ENCODE measurements at places on chromosomes 3 and 15.

DNA sequence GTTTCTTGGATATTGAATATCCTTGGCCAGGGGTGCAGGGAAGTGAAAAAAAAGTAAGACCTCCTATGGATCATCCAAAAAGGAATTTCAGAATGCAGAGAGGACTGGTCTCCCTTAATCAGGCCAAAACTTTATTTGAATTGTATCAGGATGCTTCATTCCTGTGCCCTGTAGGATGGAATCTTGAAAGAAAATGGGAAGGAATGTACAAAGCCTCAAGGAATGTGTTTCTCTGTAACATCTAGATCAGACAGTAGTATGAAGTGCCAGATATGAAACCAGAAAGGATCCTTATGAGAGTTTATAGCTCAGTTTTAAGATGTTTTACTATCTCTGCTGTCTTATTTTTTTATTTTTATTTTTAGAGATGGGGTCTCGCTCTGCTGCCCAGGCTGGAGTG lies 6.5 kb upstream of the GSK3B start:
- DNase-seq: no peak

DNA sequence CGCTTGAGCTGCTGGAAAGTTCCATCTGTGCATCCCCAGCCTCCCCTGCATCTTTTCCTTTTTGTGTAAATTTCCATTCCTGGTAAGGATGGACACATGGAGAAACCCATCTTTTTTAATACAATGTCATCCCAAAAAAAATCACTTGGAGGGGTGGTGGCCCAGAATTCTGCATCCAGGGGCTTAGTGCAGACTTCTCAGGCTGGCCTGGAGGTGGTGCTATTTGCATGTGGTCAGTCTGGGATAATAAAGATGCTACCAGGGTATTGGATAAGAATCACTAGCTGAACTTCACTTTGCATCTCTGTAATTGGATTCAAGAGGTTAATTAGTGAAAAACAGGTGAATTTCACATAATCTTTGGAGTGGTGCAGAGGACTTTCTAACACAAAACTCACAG lies 1.8 kb upstream of the ZSCAN2 start:
- no peak for DNase-seq

DNA sequence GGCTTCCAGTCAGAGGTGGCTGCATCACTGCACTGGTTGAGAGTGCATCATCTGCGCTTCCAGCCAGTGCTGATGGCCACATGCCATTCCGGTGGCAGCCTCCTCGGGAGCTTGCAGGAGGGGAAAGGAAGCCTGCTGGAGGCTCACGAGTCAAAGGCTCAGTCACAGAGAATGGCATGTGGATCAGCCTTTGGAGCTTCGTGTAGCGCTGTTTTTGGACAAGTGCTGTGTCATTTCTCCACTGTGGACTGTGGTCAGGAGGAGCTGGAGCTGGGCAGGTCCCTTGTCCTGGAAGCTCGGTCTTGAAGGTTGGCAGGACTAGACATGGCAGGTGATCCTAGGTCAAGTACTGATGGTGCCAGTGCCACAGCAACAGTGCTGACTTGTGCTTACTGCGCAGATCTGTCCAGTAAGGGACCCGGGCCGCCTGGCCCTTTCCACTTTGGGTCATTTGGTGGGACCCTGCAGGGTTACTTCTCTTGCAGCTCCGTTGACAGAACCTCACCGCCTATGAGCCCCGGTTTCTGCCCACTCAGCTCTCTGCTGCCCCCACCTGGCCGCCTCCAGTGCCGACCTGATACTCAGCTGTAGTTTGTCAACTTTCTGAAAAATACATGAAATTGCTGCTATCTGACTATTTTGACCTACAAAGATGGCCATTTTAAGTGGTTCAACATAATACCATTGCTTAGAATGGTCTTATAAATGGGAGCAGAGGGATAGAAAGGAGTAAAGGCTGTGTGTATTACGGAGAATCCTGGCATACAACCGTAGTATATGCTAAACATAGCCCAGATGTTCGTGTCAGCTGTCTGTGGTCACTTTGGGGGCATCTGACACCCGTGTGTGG lies 27.6 kb upstream of the TRPM1 start:
- DNase-seq: peak; percentile 76

DNA sequence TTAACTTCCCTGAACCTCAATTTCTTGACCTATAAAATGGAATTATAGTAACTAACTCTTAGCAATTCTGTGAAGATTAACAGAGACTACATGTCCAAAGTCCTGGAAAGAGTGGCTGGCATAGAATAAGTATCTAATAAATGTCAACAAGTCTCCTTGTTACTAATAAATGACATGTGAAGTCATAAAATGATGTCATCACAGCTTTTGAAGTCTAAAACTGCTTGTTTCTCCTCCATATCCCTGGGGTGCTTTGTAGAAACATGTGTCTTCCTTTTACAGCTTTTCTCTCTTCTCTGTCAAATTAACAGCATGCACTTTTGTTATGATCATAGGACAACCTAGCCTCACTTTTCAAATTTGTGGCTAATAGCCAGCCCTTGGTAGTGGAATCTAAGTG lies 510.2 kb downstream of the NTRK3 start:
- DNase-seq: no peak

DNA sequence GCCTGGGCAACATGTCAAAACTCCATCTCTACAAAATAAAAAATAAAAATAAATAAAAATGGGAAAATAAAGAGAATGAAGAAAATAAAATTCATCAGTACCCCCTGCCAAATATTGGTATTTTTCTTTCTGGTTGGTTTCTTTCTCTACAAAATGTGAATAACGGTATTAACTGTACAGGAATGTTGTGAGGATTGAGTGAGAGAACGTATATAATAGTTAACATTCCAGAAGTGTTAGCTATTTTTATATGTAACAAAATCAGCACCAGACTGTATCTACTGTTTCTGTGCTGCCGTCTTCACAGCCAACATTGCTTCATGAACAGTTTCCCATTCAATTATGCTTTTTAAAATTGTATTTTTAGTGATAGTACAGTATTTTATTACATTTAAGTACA lies 25.5 kb upstream of the RNU6-1 start:
- DNase-seq: no peak

DNA sequence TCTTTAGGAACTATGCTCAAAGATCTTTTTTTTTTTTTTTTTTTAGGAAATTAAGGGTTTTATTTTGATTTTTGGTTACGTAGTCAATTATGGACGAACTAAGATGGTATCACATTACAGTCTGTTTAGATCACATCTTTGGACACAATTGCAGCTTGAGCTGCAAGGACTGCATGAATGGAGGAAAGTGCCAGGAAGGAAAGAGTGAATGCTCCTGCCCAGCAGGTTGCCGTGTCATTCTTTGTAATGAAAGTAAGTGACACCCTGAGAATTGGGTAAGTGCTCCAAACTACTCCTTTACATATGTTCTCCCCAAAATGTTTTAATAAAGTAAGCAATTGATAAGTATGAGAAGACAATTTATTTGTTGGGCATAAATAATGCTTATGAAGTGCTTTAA lies 716.5 kb upstream of the GOLIM4 start:
- DNase-seq: no peak

- no peak for DNase-seq
Measured at GRCh38 chr15:85402195-85402881, 21.9 kb downstream of the AKAP13 start.

DNA sequence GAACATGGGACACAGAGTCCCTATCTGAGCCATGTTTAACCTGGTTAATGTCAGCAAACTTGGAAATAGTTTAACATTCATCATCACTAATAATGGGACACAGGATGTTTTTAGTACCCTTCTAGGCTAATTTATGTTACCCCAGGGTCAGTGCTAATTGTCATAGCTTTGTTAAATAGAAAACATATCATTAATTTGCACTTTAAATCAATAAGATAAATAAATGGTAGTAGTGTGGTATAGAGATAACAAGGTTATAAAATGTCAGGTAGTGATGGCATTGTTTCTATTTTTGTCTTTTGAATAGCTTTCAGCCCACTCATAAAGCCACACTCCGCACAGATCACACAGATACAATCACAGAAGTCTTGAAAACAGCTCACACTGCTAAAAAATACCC lies 534.9 kb downstream of the MECOM start:
- no peak for DNase-seq

DNA sequence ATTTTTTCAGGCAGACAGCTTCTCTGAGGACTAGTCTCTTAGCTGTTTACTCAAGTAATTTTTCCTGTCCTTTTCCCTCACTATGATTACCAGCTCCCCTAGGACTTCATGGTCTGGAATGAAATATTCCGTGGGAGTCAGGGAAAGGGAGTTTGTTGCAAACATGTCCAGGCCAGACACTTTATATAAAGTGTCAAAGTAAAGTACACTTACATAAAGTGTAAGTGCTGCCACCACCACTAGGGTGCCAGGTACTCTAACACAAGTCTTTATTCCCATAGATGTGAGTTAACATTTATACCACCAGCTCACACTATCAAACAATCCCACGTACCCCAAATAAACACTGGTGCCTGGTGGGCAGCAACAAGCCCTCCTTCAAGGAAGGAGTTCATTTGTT lies 179.8 kb downstream of the SNRPN start:
- no peak for DNase-seq

DNA sequence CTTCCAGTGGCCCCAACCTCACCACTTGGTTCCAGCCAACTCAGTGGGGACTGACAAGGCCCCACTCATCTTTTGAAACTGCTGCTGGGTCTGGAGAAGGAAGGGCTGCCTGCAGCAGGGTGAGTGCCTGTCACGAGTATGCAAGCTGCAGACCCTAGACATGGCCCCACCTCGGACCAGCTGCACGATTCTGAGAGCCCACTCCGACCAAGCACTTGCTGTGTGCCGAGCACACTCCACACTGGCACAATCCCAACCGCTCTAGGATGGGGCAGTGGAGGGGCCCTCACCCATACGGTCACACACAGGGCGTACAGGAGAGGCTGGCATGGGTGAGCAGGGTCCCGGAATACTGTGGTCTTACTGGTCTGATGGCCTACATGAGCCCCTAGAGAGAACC lies 8.0 kb upstream of the PLXND1 start:
- DNase-seq: peak; percentile 82

- DNase-seq: no peak
Measured at GRCh38 chr3:42045708-42046243, 45.4 kb upstream of the TRAK1 start.

GRCh38 chr3:127789990-127790881 lies 32.1 kb downstream of the MGLL start:
- DNase-seq: no peak

DNA sequence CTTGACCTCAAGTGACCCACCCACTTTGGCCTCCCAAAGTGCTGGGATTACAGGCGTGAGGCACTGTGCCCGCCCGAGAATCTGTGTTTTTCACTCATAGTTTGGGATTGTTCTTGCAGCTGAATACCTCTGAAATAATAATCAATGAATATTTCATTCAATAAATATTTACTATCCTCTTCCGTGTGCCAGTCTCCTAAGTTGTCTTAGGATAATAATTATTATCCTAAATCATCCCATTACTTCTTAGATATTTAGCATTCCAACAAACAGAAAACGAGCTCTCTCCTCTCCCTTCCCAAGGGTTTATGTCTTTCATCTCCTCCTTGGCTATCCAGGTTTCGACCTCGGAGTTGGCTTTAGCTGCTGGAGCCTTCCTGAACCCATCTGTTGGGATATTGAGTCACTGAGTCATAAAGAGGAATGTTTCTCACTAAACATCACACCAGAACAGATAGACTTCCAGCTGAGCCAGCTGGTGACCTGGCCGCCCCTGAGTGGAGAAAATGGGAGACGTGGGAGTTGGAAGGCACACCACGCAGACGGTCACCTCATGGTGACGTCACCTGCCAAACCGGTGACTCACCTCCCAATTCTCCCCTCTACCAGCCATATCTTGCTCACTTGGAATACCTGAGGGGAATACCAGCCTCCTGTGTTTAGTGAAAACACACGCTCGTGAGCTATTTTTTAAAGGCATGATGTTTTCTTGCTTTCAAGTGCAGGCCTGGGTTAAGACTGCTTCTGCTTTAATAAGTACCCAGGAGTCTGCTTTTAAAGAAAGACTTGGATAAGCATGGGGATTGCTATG lies 43.9 kb downstream of the BHLHE40 start:
- DNase-seq: no peak

GRCh38 chr3:10198761-10199649 lies 34.3 kb downstream of the IRAK2 start:
- no peak for DNase-seq

GRCh38 chr3:111338059-111338698 lies 203.8 kb upstream of the CD96 start:
- DNase-seq: peak; percentile 12

- DNase-seq: no peak
Measured at GRCh38 chr3:66242788-66243464, 22.1 kb downstream of the SLC25A26 start.

GRCh38 chr3:108312656-108313055 lies 16.3 kb downstream of the HHLA2 start:
- no peak for DNase-seq

DNA sequence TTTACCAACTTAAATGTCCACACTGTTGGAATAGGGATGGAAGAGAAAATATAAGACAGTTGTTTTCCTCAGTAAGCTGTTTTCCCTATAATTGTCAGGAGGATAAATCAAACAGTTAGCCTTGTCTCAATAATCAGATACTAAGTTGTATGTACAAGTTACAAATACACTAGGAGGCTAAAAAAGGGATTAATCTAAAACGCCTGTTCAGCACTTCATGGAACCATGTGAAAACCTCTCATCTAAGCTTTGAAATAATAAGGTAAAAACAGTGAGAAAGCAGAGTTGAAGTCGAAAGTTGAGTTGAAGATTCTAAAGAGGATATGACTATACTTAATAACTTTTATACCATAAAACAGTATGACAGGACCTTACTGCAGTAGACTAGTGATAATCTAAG lies 62.0 kb downstream of the CALML4 start:
- DNase-seq: no peak

GRCh38 chr15:95681836-95682544 lies 648.5 kb upstream of the NR2F2 start:
- DNase-seq: no peak

Measured in posterior cingulate gyrus (tissue), 11 donors.